ENCODE measurements at places on chromosomes 12 and 14.

DNA sequence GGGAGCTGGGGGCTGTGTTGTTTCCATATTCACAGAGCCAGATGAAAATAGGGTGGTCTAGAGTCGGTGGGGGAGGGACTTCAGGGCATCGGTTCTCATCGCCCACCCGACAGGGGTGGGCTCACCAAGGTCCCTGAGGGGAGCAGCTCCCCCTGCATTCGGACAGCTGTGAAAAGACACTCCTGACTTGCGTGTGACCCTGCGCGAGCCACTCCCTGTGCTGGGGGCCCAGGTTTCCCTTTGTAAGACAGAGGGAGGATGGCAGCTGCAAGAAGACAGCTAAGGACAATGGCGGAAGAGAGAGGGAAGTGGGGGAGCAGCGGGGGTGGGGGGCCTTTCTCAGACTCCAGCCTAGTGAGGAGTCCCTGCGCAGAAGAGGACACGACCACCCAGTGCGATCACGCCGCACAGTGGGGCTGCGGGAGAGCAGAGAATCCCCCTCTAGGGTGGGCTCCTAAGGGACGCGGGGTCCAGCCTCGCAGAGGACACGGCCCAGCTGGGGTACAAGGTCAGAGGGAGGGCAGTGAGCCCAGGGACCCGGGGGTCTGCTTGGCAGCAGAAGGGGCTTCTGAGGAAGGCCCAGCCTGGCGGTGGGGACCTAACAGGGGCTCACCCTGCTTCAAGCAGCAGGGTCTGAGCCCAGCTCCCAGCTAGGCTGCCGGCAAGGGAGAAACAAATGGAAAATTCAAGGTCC lies 326.9 kb upstream of the DIO3 start:
- DNase-seq: no peak

DNA sequence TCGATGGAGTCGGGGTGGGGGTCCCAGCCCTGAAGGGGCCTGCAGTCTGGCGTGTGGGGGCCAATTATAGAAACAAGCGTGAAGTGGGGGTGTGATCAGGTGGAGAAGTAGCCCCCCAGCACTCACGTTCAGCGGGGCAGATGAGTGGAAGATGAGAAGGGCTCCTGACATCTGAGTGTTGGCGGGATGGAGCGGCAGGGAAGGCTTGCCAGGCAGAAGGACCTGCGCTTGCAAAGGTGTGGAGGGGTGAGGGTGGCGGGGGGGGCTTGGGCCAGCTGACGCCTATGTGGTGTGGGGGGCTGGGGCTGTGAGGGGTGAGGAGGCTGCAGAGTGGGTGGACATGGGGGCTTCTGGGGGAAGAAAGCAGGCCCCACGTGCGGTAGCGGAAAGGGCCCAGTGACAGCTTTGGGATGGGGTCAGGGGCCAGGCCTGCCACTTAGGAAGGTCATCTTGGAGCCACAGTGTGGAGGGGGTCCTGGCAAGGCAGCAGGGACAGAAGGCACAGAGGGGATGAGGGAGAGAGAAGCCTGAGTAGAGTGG lies 22.2 kb upstream of the BEGAIN start:
- DNase-seq: no peak

DNA sequence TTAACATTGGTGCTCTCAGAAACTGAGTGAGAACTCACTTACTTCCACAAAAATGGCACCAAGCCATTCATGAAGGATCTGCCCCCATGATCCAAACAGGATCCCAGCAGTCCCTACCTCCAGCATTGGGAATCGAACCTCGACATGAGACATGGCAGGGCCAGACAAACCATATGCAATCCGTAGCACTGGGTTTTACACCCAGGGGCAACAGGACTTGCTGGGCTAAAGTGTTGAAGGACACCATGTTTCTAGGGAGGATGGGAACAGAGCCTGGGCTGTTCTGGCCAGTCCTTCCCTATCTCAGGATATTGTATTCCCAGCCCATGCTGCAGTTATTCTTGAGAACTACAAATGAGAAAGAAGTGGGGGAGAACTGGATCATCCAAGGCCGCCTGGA lies 36.6 kb downstream of the SERPINA3 start:
- DNase-seq: no peak

DNA sequence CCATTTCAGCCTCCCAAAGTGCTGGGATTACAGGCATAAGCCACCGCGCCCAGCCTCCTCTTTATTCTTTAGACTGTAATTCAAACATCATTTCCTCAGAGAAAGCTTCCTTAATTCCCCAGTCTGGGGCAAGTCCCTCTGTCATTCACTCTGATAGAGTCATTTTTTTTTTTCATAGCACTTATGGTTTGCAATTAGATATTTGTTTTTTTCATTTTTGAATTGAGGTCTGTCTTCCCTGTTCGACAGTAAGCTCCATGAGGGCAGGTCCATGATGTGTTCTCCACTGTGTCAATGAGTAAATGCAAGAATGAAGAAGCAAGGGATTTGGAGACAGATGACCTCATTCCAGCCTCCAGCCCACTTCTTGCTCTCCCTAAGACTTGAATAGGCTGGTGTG lies 12.1 kb downstream of the ASIC1 start:
- DNase-seq: no peak

GRCh38 chr14:90201344-90201743 lies 55.0 kb upstream of the PSMC1 start:
- no peak for DNase-seq

DNA sequence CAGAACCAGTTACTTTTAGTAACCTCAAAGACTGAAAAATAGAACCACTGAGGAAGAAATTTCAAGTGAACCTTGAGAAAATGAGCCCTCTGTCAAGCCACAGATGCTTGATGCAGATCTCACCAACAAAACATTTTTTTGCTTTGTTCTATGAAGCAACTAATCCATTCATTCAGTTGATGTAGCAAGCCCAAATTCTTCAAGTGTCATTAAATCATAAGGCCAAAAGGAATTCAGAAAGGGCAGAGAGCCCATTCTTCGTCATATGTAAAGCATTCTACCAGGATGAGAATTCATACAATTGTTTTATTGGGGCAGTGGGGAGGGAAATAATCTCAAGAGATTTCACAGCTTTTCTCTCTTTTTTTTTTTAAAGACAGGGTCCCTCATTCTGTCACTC lies 218.0 kb upstream of the RGS6 start:
- no peak for DNase-seq

- DNase-seq: no peak
Measured at GRCh38 chr14:67418401-67419191, 6.6 kb upstream of the PLEK2 start.

- DNase-seq: no peak
Measured at GRCh38 chr14:76169776-76170175, 18.1 kb downstream of the GPATCH2L start.

- no peak for DNase-seq
Measured at GRCh38 chr12:56988207-56988739, 18.1 kb downstream of the ZBTB39 start.

DNA sequence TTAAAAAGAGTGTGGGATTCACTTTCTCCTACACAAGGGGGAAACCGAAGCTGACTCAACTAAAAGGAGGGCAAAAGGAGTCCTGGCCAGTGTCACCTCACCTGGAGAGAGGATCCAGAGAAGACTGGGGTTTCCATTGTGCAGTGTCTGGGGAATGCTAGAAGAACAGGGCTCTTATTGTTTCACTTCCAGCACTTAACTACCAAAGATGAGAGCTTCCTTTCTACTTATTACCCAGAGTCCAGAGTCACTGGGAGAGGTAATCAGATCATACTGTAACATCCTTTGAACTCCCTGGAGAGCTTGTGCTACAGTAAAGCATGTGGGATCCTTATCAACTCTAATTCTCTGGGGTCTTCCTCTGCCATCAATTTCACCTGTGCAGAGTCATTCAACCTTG lies 148.4 kb upstream of the BCL2L14 start:
- no peak for DNase-seq
